Astrocyte of the cerebellum (primary cell): ENCODE measurements at places on chromosomes 4 and X.

- DNase-seq = no peak
Measured at GRCh38 chr4:70113656-70114055, 40.4 kb upstream of the PRR27 start.

DNA sequence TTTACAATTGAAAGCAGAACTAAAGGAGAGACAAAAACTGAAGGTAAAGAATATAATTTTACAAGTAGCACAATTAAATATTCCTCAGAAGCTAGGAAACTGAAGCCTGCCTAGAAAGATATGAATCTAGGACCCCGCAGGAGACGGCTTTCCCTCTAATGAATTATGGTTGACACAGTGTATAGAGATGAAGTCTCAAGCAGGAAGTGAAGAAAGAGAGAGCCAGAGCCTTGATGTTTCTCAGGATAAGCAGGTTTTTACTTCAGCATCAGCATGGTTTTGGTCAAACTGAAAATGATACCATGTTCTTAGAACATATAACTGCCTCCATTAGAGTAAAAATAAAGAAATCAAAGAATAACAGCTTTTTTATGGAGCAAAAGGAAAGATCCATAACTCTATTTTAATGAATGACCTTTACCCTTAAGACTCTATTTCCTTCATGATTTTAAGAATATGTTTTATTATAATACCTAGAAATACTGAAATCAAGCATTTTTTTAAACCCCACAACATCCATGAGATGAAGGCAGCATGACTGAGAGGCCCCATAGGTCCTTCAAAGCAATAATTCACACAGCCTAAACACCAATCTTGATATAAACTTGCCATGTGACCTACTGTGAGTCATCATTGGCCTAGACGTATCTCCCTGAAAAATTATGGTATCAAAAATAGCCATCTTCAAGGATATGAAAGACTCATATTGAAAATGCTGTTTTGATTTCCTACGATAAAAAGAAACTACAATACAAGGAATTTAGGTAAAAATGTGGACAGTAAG is 193.4 kb downstream of the PRDM5 start:
- DNase-seq = no peak

GRCh38 chr4:80335554-80336358 is at the start of gene CFAP299:
CFAP299 (plus strand) TSS chr4:80335730.
- peak; percentile 74 for DNase-seq

DNA sequence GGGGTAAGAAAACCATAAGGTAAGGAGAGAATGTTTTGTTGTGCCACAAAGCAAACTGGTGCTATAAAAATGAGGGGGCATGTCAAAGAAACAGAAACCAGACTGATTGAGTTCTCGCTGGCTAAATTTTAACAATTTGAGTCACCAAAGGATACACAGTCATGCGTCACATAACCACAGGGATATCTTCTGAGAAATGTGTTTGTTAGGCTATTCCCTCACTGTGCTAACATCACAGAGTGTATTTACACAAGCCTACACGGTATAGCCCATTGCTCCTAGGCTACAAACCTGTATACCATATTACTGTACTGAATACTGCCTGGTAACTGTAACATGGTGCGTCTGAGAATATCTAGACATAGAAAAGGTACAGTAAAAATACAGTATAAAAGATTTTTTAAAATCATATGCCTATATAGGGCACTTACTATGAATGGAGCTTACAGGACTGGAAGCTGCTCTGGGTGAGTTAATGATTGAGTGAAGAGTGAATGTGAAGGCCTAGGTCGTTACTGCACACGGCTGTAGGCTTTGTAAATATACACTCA is 50.1 kb downstream of the FBXW7 start:
- peak; percentile 79 for DNase-seq

GRCh38 chr4:6408263-6408662 is 64.2 kb downstream of the PPP2R2C start:
- DNase-seq = no peak

DNA sequence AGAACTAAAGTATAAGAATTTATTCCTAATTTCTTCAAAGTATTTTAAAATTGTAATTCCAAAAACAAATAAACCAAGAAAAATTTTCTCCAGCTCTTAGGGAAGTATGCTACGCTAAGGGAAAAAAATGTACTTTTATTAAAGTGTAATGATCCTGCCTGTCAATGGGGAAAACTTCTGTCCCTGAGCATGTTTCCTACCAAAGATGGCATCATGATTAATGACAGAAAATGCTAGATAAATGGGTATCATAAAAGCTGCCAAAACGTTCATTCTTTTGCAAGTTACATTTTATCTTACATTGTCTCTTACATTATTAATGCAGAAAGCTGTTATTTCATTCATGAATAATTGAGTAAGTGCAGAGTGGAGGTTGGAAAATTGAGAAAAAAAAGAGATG is 443.4 kb downstream of the TECRL start:
- DNase-seq = no peak

GRCh38 chr4:74315376-74315775 is 7.1 kb downstream of the EPGN start:
- DNase-seq = no peak

DNA sequence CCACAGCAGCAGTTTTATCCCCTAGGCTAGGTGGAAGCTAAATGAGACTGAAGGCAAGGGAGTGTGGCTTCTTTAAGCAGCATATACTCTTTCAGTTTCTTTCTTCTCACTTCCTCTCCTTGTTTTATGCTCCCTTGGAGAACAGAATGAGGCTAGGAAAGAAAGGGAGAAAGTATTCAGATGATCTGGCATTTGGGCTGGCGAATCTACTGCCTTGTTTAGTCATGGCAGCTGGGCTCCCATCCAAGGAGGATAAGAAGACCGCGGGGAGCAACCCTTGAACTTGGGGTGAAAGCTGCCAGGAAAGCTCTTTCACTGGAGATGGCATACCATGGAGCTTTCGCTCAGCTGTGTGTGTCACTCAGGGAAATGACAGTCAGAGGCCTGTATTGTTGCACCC is 72.1 kb downstream of the ARHGEF38 start:
- DNase-seq = peak; percentile 54
